Activated CD8-positive, alpha-beta T cell treated with anti-CD3 and anti-CD28 coated beads for 36 hours (primary cell): ENCODE measurements at places on chromosomes 12 and 14. TPM values are rescaled to one million over a fixed set of nuclear protein-coding genes. Genes with fewer than 3 reads are reported as not detected.

- H3K4me1 ChIP-seq: no peaks in the 10 kb centered on the region
- no peak for DNase-seq
- no peak overlapping the region for H3K4me3 ChIP-seq
- no peaks in the 10 kb centered on the region for H3K36me3 ChIP-seq
- no peak overlapping the region for H3K27ac ChIP-seq
- peaks cover 3% of the 10 kb centered on the region for H3K27me3 ChIP-seq
Observed at GRCh38 chr12:82959821-82960220, 273.1 kb downstream of the TMTC2 start.

DNA sequence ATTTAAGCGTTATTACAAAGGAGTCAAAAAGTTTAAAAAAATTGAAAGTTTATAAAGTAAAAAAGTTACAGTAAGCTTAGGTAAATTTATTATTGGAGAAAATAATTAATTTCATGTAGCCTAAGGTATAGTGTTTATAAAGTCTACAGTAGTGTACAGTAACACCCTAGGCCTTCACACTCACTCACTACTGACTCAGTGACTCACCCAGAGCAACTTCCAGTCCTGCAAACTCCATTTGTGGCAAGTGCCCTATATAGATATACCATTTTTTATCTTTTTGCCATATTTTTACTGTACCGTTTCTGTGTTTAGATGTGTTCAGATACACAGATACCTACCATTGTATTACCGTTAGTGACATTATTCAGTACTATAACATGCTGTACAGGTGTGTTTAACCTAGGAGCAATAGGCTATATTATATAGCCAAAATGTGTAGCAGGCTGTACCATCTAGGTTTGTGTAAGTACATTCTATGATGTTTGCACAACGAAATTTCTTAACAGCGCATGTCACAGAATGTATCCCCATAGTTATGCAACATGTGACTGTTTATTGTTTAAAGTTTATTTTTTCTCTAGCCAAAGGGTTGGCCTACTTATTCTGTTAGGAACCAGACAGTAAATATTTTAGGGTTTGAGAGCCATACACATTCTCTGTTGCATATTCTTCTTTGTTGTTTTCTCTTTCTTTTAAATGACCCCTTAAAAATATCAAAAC is 155.5 kb downstream of the PCNX1 start:
- peaks cover 3% of the 10 kb centered on the region for H3K4me1 ChIP-seq
- no peak overlapping the region for H3K27ac ChIP-seq
- peaks cover 76% of the 10 kb centered on the region for H3K36me3 ChIP-seq
- H3K4me3 ChIP-seq: no peak overlapping the region
- DNase-seq: no peak

The CLEC14A gene
- not detected for total RNA-seq

DNA sequence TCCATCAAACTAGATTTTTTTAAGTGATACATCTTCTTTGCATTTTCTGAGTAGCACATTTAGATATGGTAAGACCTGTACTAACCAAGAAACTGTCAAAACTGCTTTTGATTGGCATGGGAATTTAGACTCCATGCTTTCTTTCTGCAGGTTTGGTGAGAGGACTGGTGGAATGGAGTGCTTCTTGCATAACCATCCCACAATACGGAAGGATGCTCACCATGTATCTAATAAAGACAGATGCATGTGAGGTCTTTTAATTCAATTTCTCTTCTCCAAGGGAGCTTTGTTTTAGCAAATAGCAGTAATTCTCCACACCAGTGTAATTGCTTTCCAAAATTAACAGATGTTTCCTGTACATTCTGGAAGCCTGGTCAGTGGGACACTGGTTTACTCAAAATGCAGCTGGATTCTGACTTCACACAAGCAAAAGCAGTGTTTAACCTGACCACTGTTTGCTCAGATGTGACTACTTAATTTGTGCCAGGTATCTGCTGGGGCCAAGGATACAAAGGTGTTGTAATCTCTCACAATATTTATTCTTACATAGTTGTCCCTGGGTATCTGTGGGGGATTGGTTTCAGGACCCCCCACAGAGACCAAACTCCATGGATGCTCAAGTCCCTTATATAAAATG is 26.1 kb downstream of the FGD6 start:
- H3K27me3 ChIP-seq: no peaks in the 10 kb centered on the region
- no peak for DNase-seq
- no peak overlapping the region for H3K4me3 ChIP-seq
- no peaks in the 10 kb centered on the region for H3K36me3 ChIP-seq

The ESPL1 gene
- total RNA-seq: 63.4 TPM

The SARNP gene
- 93.9 TPM for total RNA-seq

The FAIM2 gene
- total RNA-seq: 0.22 TPM

DNA sequence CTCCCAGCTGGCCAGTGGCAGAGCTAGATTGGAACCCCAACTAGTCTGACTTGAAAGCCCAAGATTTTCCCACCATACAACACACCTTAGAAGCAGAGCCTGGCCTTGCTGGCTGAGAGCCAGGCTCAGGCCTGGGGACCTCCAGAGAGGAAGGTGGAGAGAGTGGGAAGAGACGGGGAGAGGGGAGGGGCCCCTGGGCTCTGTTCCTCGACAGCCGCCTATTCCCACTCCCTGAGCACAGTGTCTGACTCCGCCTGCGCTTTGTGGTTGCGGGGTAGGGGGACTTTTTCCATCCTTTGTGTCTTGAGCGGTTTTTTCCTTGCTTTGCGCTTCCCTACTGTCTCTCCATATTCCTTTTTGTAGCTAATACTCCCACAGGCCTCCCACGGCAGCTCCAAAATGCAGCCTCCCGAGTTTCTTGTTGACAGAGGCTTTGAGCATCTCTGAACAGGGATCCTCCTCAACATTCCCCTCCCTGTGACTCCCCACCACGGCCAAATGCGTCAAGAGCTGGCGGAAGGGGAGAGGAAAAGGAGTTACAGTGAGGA is 4.0 kb upstream of the KCNH3 start:
- DNase-seq: no peak
- no peaks in the 10 kb centered on the region for H3K36me3 ChIP-seq
- peaks cover 6% of the 10 kb centered on the region for H3K4me1 ChIP-seq
- H3K27me3 ChIP-seq: peaks cover 19% of the 10 kb centered on the region

The ANP32D gene
- not detected for total RNA-seq

- no peak overlapping the region for H3K4me3 ChIP-seq
- no peak overlapping the region for H3K27ac ChIP-seq
- H3K36me3 ChIP-seq: peaks cover 35% of the 10 kb centered on the region
- peaks cover 60% of the 10 kb centered on the region for H3K4me1 ChIP-seq
Observed at GRCh38 chr14:91140672-91141071, 26.8 kb downstream of the DGLUCY start.

GRCh38 chr12:12181511-12181910 is 85.3 kb downstream of the LRP6 start:
- no peak overlapping the region for H3K27ac ChIP-seq
- no peak overlapping the region for H3K4me3 ChIP-seq
- no peaks in the 10 kb centered on the region for H3K36me3 ChIP-seq
- peaks cover 10% of the 10 kb centered on the region for H3K27me3 ChIP-seq
- no peak for DNase-seq

The SLC17A8 gene
- total RNA-seq: not detected

The C14orf132 gene
- total RNA-seq: 1.6 TPM

The ADAM20 gene
- 0.45 TPM for total RNA-seq

DNA sequence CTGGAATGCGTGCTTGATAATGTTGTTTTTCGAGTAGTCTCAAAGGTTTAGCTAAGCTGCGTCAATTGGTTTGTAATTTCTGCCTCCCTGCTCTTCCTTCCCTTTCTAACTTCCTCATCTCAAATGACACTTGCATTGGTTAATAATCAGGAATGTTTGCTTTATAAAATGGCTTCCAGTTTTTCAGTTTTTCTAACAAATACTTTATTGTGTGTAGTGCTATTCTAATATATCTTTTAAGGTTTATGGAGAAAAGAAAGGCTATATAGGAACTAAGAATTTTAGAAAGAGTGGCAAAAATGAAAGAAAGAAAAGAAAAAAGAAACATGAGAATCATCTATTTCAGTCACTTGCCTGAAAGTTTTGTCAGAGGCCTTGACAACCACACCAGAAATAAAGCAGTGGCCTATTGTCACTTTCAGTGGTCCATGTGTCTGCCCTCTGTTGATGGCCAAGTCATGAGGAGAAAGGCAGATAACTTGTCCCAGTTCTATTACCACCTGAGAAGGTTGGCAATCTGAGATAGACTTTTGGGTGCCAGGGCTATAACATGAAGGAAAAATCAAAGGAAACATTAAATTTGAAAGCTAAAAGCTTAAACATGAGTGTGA is 221.9 kb upstream of the KITLG start:
- H3K27me3 ChIP-seq: no peaks in the 10 kb centered on the region
- no peaks in the 10 kb centered on the region for H3K36me3 ChIP-seq
- no peaks in the 10 kb centered on the region for H3K4me1 ChIP-seq
- no peak overlapping the region for H3K27ac ChIP-seq
- H3K4me3 ChIP-seq: no peak overlapping the region
- no peak for DNase-seq

GRCh38 chr12:107478881-107479280 is 206.7 kb upstream of the PWP1 start:
- peaks cover 24% of the 10 kb centered on the region for H3K4me1 ChIP-seq
- H3K27me3 ChIP-seq: no peaks in the 10 kb centered on the region
- DNase-seq: no peak
- H3K36me3 ChIP-seq: no peaks in the 10 kb centered on the region

The LTBP2 gene
- 0.04 TPM for total RNA-seq

The CELA1 gene
- total RNA-seq: 0.29 TPM

The LAG3 gene
- 268 TPM for total RNA-seq

GRCh38 chr12:55930771-55931316 is at the start of gene DGKA:
TSS of gene DGKA (plus strand) at chr12:55931162. CDS start at chr12:55936504, 5,342 bp downstream.
- H3K27me3 ChIP-seq: no peaks in the 10 kb centered on the region
- peak within 1 kb of the TSS; percentile 99 for H3K27ac ChIP-seq
- peak within 1 kb of the TSS; percentile 99 for H3K4me3 ChIP-seq
- H3K4me1 ChIP-seq: peaks cover 42% of the 10 kb centered on the region
- DNase-seq: peak; percentile 95

DNA sequence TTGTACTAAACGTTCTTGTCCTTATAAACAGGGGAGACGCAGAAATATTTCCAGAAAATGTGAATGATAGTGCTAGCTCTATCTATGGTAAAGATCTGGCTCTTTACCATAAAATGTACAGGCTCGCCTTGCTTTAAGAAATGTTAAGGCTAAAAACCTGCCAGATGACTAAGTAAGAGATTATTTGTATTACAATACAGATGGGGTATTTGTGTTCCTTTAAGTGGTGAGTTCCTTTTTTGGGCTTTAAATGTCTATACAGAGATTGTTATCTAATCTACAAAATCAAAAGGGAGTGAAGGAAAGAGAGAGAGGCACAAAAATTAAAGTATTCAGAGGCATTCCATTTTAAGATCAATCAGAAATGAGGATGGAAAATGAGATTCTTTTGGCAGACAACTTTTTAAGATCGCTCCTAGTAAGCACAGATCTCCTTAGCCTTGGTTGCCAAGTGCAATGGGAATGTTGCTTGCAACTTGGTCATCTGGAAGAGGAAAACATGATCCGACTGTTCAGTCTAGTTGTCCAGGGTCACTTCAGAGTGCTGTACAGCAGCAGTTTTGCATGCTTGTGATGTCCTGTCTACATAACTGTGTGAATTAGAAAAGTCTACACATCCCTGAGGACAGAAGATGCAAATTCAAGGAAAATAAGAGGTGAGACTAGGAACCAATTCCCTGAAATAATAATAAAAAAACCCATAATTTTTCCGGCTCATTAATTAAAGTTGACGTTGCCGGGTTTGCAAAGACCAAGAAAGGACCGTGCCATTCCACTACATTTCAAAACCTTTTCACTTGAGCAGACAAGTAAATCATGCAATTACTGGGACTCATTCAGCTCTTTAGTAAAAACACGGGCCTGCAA is 380.8 kb downstream of the EGLN3 start:
- no peaks in the 10 kb centered on the region for H3K27me3 ChIP-seq
- H3K4me3 ChIP-seq: no peak overlapping the region
- H3K4me1 ChIP-seq: no peaks in the 10 kb centered on the region
- H3K36me3 ChIP-seq: no peaks in the 10 kb centered on the region
- DNase-seq: no peak
- H3K27ac ChIP-seq: no peak overlapping the region

DNA sequence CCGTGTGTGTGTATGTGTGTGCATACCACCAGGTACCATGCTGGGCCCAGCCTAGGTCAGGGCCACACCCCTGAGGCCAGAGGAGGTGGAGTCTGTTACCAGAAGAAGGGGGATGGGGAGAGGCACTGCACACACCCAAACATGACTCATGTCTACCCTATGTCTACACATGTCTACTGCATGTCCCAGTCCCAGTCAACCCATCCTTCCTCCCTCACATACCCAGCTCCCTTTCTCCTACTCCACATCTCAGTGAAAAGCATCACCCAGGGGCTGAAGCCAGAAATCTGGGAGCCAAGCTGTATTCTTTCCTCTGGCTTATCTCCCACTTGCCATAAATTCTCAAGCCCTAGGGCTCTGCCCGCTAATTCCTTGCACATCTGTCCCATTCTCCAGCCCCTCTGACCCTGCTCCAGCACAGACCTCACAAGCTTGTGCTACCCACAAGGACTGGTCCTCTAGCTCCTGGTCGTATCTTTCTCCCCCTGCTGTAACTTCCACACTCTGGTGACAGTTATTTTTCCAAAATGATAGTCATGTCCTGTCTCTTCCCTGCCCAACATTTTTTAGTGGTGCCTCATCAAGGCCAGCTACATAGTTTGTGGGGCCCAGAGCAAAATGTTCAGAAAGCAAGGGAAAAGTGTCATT is 18.0 kb upstream of the APPL2 start:
- no peak overlapping the region for H3K27ac ChIP-seq
- no peaks in the 10 kb centered on the region for H3K36me3 ChIP-seq
- no peak overlapping the region for H3K4me3 ChIP-seq

DNA sequence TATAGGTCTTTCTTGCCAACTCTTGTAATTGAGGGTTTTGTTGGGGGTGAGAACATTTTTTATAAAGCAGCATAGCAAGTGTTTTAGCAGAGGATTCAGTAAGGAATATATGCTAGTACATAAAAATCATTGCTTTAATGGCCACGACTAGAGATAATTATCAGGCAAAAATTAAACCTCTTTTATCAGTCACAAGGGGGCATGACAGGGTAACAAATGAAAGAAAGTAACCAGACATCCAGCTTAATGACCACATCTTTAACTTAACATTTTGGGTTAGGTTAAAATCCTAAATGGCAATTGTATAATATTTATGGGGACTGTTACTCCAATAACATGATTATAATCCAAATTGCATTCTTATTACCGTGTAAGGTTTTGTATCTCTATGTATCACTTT is 119.6 kb downstream of the LRRIQ1 start:
- no peaks in the 10 kb centered on the region for H3K36me3 ChIP-seq
- no peak overlapping the region for H3K4me3 ChIP-seq
- H3K4me1 ChIP-seq: no peaks in the 10 kb centered on the region

The GPR135 gene
- 1.5 TPM for total RNA-seq
